SK-N-MC (cell line): ENCODE measurements at places on chromosomes 4 and X.
A peak's percentile ranks its signal among the peaks of the same experiment; 100 is the strongest.

DNA sequence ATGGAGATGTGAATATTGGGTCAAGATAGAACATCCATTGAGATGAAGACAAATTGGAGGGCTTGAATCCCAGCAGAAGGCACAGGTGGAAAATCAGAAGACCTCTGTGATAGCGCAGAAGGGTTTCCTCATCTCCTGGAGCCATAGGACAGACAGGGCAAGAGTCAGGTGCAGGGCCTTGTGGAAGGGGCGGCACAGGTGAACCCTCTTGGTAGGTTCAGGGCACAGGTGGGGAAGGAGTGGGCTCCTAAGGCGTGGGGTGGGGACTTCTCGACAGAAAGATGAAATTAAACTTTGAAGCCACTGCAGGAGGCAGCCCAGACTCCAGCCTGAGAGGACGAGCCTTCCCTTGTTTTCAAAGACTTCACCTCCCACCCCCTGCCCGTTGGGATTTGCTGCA lies 9.3 kb upstream of the RGS12 start:
- no peak for DNase-seq

- no peak for DNase-seq
Observed at GRCh38 chrX:1589356-1590130, 1.9 kb upstream of the AKAP17A start.

- DNase-seq, result no peak
Observed at GRCh38 chrX:39826813-39827543, 270.8 kb downstream of the BCOR start.

DNA sequence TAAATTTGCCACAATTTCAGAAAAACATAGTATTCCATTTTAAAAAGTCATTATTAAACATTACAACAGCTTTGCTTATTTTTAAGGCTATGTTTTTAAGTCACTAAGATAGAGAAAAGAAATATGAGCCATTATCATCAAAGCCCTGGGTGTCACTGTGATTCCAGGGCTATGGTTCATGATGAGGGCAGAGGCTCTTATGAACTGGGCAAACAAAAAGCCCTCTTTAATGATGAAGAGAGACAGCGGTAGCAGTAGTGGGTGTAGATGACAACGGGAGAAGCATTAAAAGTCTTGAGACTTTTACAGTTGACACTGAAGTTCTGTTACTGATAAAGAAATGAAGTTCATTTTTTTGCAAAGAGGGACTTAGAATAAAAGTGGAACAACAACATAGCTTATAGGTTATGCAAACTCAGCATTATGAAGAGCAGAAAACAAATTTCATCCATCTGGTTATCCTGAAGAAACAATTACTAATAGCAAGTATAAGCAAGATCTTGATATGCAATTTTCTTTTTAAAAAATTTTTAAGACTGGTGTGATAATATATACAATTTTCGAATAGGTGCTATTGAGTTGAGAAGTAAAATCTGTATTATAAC lies 202.7 kb upstream of the ETNPPL start:
- DNase-seq, result no peak

DNA sequence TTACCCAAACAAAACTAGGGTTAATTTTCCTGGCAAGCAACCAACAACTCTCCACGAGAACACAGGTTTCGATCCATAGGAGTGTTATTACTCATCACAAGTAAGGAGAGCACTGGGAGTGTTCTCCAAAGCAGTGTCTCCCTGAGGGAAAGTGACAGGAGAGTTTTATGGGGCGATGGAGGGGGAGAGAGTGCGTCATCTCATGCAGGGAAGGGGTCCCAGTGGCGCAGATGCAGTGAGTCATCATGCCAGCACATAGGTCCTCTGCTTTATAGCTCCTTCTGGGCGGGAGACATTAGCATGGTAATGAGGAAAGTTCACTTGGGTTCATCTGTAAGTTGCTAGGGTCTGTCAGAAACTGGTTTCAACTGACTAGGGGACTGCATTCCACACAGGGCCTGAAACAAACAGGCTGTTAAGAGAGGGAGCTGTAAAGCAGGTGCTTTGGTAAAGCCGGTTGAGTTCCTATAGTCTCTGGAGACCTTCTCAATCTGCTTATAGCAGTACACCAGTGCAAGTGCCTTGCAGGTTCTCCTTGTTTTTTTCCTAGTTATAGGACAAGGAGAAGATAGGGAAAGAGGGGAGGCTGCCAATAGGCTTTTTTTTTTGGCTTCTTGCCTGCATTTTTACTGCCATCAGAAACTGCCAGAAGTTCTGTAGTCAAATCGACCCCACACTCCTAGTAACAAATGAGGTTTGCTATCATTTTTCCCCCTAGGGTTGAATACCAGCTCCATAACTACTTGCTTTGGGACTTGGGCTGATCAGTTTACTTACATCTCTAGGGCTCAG lies 12.8 kb upstream of the BOD1L1 start:
- DNase-seq, result peak; percentile 50

DNA sequence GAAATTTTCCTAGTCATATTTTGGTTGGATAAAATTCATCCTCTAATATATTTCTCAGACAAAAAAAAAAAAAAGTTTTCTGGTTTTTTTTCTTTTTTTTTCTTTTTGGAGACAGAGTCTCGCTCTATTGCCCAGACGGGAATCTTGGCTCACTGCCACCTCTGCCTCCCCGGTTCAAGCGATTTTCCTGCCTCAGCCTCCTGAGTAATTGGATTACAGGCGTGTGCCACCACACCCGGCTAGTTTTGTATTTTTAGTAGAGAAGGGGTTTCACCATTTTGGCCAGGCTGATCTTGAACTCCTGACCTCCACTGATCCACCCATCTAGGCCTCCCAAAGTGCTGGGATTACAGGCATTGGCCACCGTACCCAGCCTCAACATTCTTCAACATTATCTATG lies 432.7 kb upstream of the PABPC4L start:
- DNase-seq, result no peak

DNA sequence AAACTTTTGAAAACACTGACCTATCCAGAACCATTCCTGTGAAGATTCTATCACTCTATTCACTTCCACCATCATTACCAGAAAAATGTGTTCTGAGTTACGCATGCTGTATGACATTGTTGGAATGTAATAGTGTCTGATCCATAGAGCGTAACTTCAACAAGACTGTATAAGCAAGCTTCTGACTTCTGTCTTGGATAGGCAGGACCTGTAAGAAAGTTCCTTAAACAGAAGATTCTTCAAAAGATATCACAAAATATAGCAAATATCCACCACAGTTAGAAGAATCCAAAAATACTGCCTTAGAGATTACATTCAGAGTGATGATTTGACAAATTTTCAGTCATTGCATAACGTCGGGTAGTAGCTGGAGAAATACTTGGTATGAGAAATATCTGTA lies 14.0 kb upstream of the SPOCK3 start:
- DNase-seq, result no peak

GRCh38 chrX:73850124-73851013 lies 287.4 kb downstream of the CHIC1 start:
- peak; percentile 6 for DNase-seq

GRCh38 chrX:50798783-50799182 lies 15.2 kb downstream of the SHROOM4 start:
- no peak for DNase-seq

GRCh38 chr4:5693871-5694270 lies 14.5 kb downstream of the EVC2 start:
- no peak for DNase-seq
